ENCODE measurements at places on chromosomes 7 and 10. TPM values are rescaled to one million over a fixed set of nuclear protein-coding genes. Genes with fewer than 3 reads are reported as not detected.

Gene ELFN1
- 3.3 TPM for total RNA-seq

DNA sequence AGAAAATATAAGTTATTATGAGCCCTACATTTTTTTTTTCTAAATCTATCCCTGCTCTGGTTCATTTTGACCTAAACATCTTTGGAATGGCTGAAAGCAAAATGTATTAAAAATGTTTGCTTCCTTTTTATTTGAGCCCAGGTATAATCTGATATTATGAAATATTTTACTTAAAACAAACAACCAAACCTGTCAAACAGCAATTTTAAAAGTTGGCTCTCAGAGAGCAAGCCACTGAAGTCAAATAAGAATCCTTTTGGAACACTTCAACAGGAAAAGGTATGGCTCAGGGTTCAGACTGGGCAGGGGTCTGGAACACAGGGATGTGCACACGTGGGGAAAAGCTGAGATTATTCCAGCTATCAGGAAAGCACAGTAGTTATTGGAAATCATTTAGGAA lies 782.9 kb downstream of the CCSER2 start:
- no peak for DNase-seq

DNA sequence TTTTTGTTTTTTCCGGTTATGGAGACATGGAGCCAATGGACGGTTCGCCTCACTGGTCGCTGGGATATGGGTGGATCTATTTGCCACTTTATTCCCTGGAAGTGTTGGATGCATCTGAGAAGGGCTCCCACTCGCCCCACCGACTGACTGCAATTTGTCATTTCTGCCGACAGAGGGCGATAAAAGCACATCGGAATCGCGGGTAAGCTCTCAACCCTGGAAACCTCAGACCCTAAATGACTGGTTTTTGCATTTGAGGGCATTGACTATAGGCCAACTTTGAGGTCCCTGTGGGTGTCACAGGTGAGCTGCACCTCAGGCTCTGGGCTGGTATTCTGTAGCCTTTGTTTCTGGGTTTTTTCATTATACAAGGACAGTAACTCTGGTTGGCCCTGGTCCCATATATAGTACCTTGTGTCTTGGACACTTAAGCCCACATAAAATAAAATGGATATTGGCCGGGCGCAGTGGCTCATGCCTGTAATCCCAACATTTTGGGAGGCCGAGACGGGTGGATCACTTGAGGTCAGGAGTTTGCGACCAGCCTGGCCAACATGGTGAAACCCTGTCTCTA lies 11.9 kb upstream of the OPALIN start:
- DNase-seq: peak; percentile 58

- DNase-seq: peak; percentile 66
These were observed 65.0 kb downstream of the STK17A start for GRCh38 chr7:43647673-43648472.
